ENCODE measurements at places on chromosomes 3 and 15.
A peak's percentile ranks its signal among the peaks of the same experiment; 100 is the strongest.

DNA sequence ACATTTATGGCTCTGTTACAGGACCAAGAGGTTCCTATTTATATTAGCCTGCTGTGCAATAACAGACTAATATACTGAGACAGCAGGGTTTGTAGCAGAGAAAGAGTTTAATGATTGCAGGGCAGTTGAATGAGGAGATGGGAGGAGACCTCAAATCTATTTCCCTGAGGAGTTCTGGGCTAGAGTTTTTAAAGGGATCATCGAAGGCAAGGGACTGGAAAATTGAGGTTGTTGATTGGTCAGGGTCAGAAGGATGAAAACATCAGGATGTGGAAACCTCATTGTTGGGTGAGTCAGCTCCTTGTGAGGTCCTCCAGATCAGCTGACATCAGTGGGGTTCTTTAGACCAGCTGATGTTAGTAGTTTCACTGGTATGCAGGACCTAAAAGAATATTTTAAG, 60.6 kb upstream of the GOLGA8B start:
- peak; percentile 80 for DNase-seq

- DNase-seq: no peak
Measured at GRCh38 chr3:100665230-100665629, 44.1 kb upstream of the TFG start.

DNA sequence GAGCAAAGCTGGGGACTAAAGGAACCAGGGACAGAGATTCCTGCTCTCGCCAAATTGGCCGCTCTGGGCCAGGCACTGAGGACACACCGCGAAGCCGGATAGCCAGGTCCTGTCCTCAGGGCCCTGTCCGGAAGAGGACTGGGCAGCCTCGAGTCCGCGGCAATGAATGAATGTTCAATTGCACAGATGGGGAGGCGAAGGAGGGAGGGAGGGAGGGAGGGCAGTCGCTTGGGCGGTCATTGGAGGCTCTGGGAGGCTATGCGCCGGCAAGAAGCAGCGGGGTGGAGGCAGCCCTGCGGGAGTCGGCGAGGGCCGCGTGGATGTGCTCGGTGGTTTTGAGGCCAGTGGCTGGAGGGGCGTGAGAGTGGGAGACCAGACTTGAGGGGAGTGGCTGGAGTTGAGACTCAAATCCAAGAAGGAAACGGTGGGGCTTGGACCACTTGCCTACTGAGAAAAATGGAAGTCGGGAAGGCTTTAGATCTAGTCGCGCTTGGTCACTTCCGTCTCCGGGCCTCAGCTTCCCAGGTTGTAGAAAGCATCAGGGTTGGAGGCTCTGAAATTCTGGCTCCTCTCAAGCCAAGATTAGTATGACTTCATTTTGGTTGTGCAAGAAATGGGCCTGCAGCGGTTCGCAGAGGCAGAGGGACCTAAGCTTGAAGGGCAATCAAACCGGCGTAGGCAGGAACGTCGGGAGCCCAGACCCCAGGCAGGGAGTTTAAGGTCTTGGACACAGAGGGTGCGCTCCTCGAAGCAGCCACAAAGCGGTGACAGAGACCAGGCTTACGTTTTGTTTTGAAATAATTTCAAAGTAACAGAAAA, 21.1 kb upstream of the PLXND1 start:
- DNase-seq: peak; percentile 88

- DNase-seq: no peak
Measured at GRCh38 chr3:69251078-69251805, 128.8 kb upstream of the LMOD3 start.

DNA sequence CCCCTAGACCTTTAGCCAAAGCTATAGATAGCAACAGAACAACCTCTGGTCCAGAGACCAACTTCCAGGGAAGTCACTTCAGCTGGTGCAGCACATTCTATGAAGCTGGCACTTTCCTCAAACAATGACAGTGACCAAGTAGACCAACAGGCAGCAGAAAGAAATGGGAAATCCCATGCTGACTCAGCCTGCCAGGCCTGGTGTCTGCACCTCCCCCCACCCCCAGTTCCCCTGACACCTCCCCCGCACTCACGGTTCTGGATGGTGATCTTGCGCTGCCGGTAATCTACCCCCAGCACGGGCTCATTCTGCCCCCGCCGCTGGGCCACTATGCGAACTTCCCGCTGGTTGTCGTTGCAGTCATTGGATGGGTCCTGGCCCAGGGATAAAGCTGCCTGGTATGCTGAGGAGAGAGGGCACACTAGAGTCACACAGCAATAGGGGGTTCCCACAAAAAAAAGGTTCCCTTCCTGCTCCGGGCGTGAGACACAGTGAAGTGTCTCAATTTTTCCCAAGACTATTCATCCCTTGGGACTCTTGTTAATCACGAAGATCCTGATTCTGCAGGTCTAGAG, 17.0 kb downstream of the ILDR1 start:
- no peak for DNase-seq

- peak; percentile 56 for DNase-seq
Measured at GRCh38 chr15:38991126-38991525, 426.5 kb upstream of the RASGRP1 start.

DNA sequence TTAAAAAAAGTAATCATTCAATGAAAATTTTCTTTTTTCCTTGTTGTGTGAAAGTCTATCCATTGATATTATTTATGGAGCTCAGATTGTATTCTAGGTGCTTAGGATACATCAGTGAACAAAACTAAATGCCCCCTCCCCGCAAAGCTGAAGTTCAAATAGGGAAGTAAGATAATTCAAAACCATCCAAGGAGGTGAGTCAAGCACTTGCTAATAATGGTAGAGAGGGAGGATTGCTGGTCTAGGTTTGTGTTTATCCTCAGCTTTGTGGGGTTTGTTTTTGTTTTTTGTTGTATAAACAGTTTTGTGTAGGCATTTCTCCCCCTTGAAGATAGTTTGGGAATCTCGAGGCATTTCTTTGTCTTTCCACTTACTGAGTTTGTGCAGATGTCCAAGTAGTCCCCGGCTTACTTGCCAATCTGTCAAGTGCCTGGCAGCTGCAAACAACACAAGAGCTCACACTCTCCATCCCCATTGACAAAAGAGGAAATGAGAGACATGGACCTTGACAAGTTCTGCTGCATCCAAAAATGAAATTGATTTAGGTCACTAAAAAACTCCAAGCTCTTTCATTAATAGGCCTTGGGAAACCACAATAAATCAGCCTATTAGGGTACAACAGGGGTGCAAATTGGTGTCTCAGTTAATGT, 575.8 kb upstream of the TBL1XR1 start:
- DNase-seq: no peak

GRCh38 chr15:69576948-69577351, 124.3 kb downstream of the RPLP1 start:
- no peak for DNase-seq

DNA sequence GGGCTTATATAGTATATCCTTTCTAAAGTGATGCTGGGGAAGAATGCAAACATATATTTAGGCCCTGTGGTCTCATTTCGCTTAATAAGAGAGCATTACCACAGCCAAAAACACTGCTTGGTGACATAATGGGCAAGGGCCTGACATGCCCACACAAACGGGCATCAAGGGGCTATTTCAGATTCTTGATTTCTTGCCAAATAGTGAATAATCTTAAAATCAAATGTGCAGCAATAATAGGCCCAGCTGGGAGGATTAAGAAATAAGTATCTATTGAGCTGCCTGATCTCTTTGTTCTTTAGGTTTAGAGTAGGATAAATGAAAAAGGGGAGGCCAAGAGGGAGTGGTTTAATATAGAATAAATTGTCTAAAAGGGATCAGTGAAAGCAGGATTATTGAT, 241.0 kb upstream of the GBE1 start:
- DNase-seq: no peak

GRCh38 chr3:147380387-147380951, 25.9 kb downstream of the ZIC4 start:
- no peak for DNase-seq

DNA sequence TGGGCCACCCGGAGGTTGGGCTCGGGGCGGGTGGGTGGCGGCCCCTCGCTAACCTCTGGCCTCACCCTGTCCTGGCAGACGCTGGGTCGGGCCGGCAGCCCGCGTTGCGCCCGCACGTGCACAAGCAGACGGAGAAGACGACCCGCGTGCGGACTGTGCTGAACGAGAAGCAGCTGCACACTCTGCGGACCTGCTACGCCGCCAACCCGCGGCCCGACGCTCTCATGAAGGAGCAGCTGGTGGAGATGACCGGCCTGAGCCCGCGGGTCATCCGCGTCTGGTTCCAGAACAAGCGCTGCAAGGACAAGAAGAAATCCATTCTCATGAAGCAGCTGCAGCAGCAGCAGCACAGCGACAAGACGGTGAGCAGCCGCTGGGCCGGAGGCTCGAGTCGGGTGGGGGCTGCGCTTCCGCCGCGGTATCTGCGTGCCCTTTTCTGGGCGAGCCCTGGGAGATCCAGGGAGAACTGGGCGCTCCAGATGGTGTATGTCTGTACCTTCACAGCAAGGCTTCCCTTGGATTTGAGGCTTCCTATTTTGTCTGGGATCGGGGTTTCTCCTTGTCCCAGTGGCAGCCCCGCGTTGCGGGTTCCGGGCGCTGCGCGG, 3.7 kb downstream of the ISL2 start:
- peak; percentile 28 for DNase-seq

- DNase-seq: peak; percentile 52
Measured at GRCh38 chr3:132006605-132007204, 28.1 kb downstream of the CPNE4 start.

DNA sequence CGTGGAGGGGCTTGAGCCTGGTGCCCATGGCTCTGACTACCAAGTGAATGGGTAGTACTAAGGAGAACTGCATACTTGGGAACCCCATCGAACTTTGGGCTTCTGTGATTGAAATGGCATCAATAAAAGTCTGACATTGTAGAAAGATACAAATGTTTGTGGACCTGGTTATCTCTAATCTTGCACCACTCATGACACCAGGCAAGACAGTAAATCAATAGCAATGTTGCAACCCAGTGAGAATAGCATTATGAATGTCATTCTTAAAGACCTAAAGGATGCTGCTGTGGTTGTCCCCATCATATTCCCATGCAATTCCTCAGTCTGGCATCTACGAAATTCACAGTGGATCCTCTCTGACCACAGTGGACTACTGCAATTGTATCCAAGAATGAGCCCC, 233.6 kb upstream of the LYSMD4 start:
- DNase-seq: no peak

DNA sequence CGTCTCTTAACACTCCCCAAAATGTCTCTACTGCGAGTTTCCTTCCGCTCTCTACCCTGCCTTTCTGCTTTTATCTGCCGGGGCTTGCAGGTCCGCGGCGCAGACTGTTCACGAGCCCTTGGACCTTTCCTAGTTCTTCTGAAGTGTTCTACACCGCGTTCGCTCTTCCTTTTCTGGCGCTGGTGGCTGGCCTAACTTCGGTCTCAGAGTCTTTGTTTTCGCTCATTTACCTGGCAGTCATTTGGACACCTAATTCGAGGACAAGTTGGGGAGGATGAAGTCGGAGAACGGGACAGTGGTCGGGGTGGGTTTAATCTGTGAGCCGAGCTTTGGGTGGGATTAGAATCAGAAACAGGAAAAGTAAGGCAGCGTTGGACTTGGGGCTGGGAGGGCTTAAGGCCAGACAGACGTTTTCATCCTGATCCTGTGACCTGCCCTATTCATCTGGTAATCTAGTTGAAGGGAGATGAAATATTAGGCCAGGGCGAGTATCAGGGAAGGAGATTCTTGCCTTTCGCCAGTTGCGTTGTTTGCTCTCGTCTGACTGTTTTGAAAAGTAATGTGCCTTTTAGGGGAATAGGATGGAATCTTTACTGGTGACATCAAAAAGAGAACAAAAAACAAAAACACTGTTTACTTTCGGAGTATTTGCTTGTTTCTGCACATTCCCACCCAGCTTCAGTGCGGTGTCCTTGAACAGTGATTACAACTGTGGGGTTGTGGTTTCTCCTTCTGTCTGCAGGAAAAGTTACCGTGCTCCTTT, 1.8 kb downstream of the DIPK2A start:
- DNase-seq: peak; percentile 86

- DNase-seq: no peak
Measured at GRCh38 chr15:79172801-79173460, 82.4 kb upstream of the RASGRF1 start.

- no peak for DNase-seq
Measured at GRCh38 chr3:126133606-126134005, 46.8 kb downstream of the ALDH1L1 start.

- DNase-seq: no peak
Measured at GRCh38 chr3:64388886-64389285, 163.6 kb upstream of the PRICKLE2 start.

- peak; percentile 44 for DNase-seq
Measured at GRCh38 chr3:135966271-135966961, 888 bp downstream of the PPP2R3A start.

- peak; percentile 42 for DNase-seq
Measured at GRCh38 chr3:106176734-106177133, 307.9 kb upstream of the CBLB start.

- no peak for DNase-seq
Measured at GRCh38 chr15:41820791-41821423, 7.0 kb upstream of the JMJD7 start.

DNA sequence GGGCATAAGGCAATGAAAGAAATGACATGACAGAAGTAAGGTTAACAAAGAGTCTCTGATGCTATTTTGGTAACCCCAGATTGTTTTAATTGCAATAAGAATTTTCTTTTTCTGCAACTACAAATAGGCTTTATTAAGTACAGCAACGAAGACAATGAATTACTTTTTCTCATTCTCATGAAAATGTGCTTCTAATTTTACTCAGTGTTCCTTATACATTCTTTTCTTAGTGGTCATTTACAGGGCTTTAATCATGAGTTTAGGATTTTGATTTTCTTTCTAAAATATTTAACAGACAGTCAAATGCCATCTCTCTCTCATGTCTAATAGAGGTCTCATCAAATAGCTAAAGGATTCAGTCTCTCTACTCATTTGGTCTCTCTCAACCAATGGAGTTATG, 452.1 kb downstream of the RAP2B start:
- no peak for DNase-seq

- no peak for DNase-seq
Measured at GRCh38 chr15:44216958-44217357, 21.9 kb upstream of the FRMD5 start.

DNA sequence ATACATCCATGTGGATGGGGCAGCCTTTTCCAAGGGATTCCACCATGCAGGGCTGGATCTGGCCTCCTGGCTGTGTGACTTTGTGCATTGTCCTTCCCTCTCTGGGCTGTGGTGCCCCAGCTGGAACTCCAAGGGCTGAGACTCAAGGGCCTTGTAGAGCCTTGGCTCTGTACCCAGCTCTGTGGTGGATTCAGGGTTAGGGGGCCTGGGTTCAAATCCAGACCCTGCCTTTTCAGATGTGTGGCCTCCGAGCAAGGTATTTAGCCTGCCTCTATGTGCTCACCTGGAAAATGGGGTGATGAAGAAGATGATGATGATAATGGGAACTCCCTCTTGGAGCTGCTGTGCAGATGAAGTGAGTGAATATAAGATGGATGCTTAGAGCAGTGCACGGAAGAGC, 161.9 kb downstream of the WNT7A start:
- DNase-seq: no peak

DNA sequence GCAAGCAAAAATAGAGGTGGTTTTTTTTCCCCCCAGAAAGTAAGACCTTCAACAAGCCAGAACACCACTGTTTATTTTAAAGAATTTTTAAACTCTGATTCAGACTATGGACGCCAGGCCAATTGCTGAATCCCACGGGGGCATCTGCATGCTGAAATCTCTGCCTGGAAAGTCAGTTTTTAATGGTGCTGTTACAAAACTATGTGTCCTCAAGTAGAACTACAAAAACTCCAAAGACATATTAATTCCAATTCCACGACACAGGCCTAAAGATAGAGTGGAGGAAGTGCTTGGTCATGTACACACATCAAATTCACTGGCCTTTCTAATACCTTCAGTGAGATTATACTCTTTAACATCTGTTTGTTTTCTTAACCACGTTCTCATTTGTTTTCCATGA, 490.5 kb upstream of the NR2F2 start:
- DNase-seq: peak; percentile 96
